ENCODE measurements at places on chromosomes 4 and X.

- no peak for DNase-seq
Observed at GRCh38 chr4:169385376-169385775, 114.6 kb upstream of the SH3RF1 start.

GRCh38 chr4:84894621-84895020, 71.9 kb downstream of the WDFY3 start:
- DNase-seq, result no peak

- no peak for DNase-seq
Observed at GRCh38 chrX:35149517-35149916, 206.9 kb downstream of the FAM47B start.

DNA sequence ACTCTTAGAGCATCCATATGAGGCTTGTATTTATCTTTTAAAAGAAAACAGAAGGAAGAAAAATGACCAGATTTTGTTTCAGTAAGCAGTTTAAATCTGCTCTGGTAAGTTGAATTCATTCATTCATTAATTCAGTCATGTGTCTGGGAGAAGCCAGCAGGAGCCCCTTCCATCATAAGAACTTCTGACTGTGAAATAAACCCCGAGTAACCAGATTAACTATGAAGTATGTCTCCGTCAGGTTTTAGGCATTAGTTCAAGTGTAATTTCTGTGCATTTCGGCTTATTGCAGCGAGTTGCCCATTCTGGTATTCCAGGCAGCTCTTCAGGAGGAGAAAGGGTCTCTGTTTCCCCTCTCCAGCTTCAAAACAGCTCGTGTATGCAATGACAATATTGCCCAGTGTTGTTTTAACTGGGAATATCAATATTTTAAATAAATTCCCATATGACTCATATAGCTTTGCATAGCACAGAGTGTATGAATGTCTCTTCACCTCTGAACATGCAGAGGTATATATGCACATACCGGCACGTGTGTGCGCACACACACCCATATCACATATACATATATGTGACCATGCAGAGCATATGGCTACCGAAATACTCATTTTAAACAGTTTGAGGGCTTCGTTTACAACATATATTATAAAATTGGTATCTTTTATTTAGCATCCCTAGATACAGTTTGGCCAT, 255.3 kb downstream of the BCOR start:
- DNase-seq, result no peak

DNA sequence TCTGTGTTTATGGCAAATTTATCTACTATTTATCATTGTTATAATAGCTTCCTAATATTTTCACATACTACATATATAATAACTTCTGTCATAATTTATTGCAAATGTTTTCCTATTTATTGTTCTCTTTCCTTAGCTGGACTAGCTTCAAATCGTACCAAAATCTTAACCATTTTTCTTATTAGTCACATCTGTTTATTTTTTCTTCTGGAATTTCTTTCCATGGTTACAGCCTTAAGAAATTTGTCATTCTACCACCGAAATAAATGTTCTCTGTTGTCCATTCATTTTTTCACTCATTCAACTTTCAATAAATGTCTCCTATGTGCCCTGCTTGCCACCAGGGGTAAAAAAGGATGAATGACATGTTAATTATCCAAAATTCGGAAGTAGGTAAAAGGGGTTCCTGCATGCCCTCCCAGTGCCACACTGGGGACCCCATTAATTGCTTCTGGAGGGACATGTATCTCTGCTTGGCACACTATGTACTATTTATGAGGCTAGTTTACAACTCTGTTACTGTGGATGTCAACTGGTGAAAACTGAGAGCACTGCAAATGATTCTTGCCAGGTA, 182.1 kb downstream of the SH3KBP1 start:
- no peak for DNase-seq

- DNase-seq, result no peak
Observed at GRCh38 chr4:8694651-8695151, 102.1 kb downstream of the CPZ start.

DNA sequence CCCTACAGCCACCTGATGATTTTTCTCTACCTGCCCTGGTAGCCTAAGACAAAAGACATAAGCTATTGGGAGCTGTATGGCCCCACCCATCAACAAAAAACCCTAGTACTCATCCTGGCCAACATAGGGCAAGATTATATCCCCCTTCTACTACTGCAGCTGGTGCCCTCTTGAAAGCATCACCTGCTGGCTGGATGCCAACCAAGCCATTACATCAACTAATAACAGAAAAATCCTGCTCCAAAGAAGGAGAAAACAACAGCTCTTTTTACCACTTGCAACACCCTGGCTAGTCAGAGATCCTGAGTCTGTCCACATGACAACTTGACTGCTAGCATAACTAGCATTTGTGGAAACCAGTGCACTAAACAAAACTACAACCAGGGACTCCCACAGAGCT, 43.6 kb upstream of the UPRT start:
- no peak for DNase-seq

- DNase-seq, result no peak
Observed at GRCh38 chr4:124931050-124931449, 218.5 kb upstream of the ANKRD50 start.

DNA sequence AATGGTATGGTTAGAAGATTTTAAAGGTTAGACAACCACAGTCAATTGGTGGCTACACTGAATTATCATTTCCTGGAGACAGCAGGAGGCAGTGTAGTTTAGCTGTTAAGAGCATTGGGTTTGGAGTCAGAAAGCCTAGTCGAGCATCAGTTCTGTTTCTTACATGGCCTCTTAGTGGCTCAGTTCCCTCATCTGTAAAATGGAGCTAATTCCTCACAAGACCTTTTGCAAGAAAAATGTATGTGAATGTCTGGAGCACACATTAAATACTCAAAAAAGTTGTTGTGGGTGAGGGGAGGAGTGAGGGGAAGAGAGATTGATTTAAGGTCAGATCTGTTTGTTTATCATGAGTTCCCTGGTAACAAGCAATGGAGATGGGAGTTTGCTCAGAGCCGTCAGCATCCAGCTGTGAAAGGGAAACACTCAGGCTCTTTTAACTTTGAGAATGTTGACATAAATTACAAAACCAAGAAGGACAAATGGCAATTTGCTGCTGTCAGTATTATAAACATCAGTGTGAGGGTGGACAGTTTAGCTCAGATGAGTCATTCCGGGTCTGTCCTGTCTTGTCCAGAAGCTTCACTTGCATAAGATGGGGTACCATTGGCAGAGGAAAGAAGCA, 98.2 kb upstream of the PGRMC2 start:
- DNase-seq, result no peak

DNA sequence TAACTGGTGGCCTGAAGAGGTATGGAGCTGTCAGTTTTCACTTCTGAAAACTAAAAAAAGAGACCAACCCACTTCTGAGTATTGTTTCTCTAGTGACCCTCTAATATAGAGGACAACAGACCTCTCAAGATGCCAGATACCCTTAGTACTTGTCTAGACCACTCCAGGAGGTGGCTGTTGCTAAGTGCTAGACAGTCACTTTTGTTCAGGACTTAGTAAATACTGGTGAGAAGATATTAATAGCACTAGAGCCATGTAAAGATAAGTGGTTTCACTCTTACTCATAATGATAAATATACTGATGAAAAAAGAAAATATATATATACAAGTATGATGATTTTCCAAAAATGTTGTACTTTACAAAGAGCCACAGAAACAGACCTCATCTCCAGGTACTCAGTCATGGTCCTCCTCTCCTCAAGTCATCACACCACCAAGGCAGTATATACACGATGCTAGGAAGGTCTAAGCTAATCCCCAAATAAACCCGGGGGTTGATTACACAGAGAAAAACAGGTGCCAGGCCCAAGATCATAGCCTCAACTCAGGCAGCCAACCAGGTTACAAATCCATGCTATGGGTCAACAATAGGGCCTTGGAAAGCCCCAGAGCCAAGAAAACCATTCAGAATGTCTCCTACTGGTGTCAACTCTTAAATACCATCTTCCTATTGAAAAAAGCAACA, 66.9 kb downstream of the ARHGEF9 start:
- DNase-seq, result no peak

GRCh38 chrX:102840871-102841705, 96.0 kb upstream of the RAB40AL start:
- no peak for DNase-seq

GRCh38 chr4:189313861-189314513, 626.7 kb upstream of the FRG1 start:
- DNase-seq, result no peak

DNA sequence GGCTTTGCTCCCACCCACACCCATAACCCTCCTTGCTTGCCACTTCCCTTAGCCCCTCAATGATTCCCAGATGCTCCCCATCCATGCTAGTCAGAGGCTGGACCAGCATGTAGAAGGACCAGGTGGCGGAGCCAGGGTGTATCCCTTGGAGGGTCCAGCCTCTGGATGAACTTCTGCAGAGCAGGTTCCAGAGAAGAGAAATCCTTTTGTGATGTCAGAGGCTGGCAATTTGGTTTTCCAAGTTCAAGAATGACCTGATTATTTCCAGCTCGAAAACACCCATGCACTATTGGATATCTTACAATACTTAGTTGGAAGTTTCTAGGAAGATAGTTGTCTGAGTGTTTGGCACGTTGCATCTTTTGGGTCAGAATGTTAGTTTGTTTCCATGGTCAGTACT, 168.3 kb upstream of the RPS6KA3 start:
- no peak for DNase-seq

- no peak for DNase-seq
Observed at GRCh38 chrX:130049821-130050220, 60.5 kb downstream of the ELF4 start.

GRCh38 chr4:161252520-161253141, 911.2 kb downstream of the FSTL5 start:
- no peak for DNase-seq

DNA sequence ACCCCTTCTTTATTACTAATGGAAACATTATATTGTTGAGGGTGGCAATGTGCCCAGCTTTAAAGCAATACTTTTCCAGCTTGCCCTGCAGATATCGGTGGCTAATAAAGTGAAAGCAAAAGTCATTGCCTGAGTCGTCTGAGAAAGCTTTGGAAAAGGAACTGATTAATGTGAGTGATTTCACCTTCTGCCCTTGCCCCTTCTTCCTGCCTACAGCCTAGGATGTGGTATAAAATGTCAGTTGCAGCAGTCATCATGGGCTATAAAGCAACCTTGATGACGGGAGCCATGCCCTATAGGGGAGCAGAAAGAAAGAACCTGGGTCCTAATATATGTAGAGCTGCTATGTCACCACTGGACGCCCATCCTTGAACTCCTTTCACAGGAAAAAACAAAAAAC, 132.4 kb upstream of the USP9X start:
- no peak for DNase-seq

DNA sequence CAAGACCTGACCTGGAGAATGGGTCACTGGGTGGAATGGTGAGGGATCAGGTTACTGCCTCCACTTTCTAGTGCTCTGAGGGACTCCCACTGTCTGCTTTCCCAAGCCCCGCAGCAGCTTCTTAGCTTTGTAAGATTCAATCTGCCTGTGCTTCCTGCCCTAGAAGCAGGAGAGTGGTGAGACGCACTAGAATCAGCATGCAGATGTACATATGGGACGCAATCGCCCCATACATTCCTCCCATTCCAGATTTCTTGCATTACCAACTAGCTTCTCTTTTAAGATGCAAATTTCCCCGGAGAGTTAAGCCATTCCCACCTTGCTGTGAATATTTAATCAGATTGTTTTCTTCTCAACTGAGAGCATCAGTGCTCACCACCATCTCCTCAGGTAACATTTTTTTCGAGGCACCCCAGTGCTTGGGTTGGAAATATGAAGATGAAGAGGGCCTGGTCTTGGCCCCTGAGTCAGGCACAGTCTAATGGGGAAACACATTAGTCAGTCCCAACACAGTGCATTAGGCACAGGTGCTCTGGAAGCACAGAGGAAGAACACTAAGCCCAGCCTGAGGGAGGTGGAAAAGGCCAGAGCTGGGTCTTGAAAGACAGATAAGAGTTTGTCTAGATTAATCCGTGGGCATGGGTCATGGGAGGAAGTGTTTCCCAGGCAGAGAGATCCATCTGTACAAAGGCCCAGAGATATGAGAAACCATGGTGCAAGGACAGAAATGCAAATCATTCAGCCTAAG, 66.7 kb upstream of the PRPS1 start:
- no peak for DNase-seq

GRCh38 chr4:75948822-75949444, 8.1 kb upstream of the NAAA start:
- no peak for DNase-seq

DNA sequence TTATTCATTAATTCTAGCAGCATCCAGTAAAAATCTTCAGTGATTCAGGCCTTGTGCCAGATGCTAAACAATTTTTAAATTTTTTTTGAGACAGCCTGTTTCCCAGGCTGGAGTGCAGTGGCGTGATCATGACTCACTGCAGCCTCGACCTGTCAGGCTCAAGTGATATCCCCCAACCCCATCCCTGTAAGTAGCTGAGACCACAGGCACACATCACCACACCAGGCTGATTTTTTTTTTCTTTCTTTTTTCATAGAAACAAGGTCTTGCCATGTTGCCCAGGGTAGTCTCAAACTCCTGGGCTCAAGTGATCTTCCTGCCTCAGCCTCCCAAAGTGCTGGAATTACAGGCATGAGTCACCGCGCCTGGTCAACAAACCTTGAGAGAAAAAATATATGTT, 705.5 kb downstream of the ARAP2 start:
- DNase-seq, result no peak

- no peak for DNase-seq
Observed at GRCh38 chrX:357693-358471, 28.8 kb downstream of the PPP2R3B start.

DNA sequence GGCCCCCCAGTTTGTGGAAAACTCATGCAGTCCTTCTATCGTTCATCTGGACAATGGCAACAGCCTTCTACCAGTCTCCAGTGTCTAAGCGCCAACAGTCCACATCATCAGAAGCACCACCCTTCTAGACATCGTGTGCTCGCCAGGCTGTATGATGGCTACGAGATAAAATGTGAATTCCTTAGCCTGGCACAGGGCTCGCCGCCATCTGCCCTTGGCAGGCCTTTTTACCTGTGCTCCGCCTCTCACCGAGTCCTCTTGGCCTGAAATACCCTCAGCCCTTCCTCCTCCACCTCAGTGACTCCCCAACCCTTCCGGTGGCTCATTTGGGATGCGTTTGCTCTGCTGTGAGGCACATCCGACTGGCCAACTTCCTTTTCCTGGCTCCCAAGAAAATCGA, 15.9 kb upstream of the STS start:
- DNase-seq, result no peak

DNA sequence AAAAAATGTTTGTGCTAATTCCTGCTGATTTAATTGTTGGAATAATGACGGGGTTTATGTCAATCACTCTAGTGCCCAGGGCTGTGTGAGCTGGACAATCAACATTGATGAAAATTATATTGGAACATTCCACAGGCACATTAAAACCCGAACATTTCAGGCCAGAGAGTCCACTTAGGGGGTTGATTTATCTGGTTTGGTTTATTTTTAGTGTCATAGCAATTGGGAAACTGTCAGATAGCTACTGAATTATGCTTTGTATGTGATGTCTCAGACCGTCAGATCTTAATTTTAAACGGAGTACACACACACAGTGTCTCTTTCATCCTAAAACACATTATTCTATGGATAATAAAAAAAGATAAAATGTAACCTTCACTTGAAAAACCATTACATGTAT, 51.5 kb downstream of the VEGFC start:
- DNase-seq, result no peak

GRCh38 chr4:142933207-142933606, 87.1 kb upstream of the INPP4B start:
- no peak for DNase-seq
